NCI-H460 (cell line): ENCODE measurements at places on chromosomes 5 and 9. TPM values are rescaled to one million over a fixed set of nuclear protein-coding genes. Genes with fewer than 3 reads are reported as not detected.

DNA sequence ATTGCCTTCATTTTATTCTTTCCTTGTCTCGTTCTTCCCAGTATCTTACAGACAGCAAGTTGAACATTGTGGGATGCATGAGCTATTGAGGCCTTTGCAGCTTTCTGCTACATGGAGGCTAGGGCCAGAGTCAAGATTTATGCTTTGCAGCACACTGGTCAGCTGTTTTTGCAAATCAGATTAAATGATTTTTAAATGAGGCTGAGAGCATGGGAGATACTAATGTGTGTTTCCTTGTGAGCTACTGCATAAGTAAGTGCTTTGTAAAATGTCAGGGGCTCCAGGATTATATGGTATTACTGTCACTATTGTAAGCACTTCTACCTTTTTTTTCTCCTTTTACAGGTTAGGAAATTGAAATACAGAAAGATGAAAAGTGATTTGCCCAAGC, 111.0 kb upstream of the CDKN2B start:
- DNase-seq = no peak

- DNase-seq = no peak
Observed at GRCh38 chr5:136295914-136296313, 69.4 kb downstream of the TRPC7 start.

Gene PCDHB12
- 0.75 and 0.99 TPM in 2 replicates for total RNA-seq

DNA sequence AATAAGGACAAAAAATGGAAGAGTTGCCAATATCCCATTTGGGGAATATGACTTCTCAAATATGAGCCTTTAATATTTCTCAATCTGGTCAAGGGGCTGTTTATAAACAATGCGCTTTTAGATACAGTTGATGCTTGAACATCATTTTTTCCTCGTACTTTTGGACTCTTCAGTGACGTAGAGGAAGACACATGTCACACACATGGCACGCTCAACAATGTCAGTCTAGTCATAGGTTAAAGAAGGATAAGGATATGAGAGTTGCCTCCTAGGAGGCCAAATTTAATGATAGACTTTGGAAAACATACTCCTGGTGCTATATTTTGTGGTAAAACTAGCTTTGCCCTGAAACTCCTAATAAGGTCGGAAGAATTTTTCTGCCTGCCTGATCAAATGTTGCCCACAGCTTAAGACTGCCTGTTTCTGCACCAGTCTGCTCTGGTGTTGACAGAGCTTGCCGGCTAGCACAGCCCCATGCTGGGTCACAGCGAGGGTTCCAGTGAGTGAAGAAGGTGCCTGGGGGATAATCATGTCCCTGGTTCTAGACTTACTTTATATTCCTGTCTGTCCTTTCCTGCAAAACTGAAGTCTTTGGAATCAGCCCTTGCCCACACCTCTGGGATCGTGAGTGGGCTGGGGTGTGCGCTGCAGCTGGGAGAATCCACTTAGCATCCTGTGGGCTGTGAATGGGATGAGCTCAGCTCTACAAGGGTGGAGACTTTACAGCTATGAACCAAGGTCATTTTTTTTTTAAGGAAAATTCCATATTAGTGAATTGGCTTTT, 230.8 kb upstream of the IRX4 start:
- DNase-seq = no peak
